IgD-negative memory B cell (primary cell): ENCODE measurements at places on chromosomes 4 and X. TPM values are rescaled to one million over a fixed set of nuclear protein-coding genes. Genes with fewer than 3 reads are reported as not detected.

The DYNLT3 gene
- polyA plus RNA-seq = 29.1 TPM

The CLGN gene
- not detected for polyA plus RNA-seq

The GABRA4 gene
- not detected for polyA plus RNA-seq

The HERC3 gene
- polyA plus RNA-seq = 32.6 TPM

The PNMA6F gene
- polyA plus RNA-seq = not detected

The MAGEA2B gene
- not detected for polyA plus RNA-seq

The HSFX2 gene
- 0.16 TPM for polyA plus RNA-seq

The NEIL3 gene
- polyA plus RNA-seq = not detected

The MAGEE1 gene
- polyA plus RNA-seq = 3.6 TPM

The MND1 gene
- not detected for polyA plus RNA-seq

The ALAS2 gene
- polyA plus RNA-seq = not detected

The PF4V1 gene
- polyA plus RNA-seq = not detected
